ENCODE measurements at places on chromosomes 2 and 18.
A peak's percentile ranks its signal among the peaks of the same experiment; 100 is the strongest.

GRCh38 chr18:2978661-2979106 lies 34.3 kb downstream of the LPIN2 start:
- DNase-seq: no peak

- no peak for DNase-seq
These were observed 348.0 kb downstream of the GPD2 start for GRCh38 chr2:156784020-156784701.

DNA sequence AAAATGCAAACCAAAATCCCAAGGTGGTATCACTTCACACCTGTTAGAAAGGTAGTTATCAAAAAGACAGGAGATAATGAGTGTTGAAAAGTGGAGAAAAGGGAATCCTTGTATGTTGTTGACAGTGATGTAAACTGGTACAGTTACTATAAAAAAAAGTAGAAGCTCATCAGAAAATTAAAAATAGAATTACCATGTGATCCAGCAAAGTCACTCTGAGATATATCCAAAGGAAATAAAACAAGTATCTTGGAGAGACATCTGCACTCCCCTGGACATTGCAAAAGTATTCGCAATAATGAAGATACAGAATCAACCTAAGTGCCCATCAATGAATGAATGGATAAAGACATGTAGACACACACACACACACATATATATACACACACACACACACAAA lies 208.3 kb upstream of the PIEZO2 start:
- DNase-seq: no peak

GRCh38 chr18:57585421-57585820 lies 1.1 kb downstream of the FECH start:
- no peak for DNase-seq

- DNase-seq: no peak
These were observed 20.1 kb downstream of the SERPINB12 start for GRCh38 chr18:63562284-63562683.

DNA sequence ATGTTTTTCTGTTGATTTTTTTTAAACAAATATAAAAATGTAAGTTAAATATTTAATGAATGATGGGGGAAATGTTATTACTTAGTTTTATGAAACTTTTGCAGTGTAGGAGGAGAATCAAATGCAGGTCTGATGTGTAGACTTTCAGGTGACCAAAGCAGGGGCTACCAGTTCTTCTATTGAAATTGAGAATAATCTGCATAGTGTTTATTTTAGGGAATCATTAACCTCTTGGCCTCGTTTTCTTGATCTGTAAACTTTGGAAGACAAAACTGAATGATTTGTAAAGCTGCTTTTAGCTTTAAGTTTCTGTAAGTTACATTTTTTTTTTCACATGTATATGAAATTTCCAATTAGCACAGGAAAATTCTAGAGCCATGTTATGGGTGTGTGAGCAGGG lies 99.2 kb downstream of the R3HDM1 start:
- DNase-seq: no peak

GRCh38 chr18:39571511-39571910 lies 2005.9 kb upstream of the CELF4 start:
- no peak for DNase-seq

DNA sequence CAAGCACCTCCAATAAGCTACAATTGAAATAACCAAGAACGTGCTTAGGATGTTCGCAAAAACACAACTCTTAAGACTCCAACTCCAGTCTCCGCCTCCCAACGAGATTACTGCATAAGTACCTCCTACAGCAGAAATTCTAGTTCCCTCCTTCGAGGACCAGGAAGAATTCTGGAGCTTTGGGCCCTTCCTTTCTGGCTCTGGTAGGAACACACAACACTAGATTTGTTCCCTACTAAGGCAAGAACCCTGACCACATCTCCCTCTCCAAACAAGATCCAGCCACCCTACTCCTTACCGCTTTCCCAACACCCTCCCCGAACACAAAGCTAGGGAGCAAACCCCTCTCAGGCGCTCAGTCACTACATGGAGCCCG lies 721 bp downstream of the ADAM17 start:
- DNase-seq: peak; percentile 8

GRCh38 chr2:63613391-63613901 lies 24.7 kb downstream of the MDH1 start:
- DNase-seq: no peak

DNA sequence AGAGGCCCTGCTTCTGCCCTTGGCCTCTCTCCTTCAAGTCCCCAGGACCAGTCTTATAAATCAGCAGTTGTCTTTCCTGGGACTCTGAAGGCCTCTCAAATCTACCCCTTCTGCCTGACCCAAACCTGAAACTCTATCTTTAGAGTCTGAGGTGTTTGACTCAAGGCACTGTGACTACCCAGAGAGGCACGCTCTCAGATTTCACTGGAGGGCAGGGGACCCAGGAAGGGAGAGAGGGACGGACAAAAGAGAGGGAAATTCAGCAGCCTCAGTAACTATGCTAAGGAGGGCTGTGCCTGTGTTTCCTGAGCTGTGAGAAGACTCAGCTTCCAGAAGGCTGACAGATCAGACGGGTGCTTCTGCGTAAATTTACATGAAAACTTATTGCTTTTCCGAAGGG lies 217.8 kb downstream of the HAUS1 start:
- DNase-seq: no peak

- DNase-seq: no peak
These were observed 36.2 kb upstream of the CNGA3 start for GRCh38 chr2:98310010-98310409.

DNA sequence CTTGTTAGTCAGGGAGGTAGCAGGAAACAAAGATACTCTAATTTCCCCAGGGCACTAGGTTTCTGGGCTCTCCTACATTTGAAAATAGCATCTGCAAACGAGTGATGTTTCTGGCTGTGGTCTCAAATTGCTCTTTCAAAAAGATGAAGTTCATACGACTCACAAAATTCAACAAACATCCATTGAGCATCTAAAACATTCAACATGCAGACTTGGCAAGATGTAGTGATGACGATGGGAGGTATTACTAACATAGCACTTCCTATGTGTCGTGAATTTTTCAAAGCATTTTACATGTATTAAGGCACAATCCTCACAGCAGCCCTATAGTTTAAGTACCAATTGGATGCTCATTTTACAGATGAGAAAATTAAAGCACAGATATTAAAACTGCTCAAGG lies 5.2 kb downstream of the CCBE1 start:
- DNase-seq: no peak

DNA sequence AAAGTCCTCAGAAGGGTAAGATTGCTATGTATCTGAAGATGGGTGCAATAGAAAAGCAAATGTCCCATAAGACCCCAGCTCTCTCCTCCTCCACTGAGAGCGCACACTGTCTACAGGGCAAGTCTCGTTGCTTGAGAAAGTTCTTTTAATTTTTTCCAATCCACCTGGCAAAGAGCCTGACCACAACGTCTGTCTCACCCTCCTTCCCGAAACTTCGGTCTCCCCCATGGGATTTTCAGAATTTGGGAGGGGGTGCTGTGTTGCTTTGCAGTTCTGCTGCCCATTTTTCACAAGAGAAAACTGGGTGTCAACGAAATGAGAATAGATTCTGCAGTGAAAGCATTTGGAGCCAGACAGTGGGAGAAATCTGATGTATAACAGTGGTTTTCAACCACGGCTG lies 40.4 kb downstream of the SERTAD2 start:
- no peak for DNase-seq

GRCh38 chr2:156322051-156322685 lies 10.4 kb downstream of the NR4A2 start:
- DNase-seq: no peak
